ENCODE measurements at places on chromosomes 11 and 22. TPM values are rescaled to one million over a fixed set of nuclear protein-coding genes. Genes with fewer than 3 reads are reported as not detected.

GRCh38 chr11:107370390-107370789, 87.2 kb downstream of the CWF19L2 start:
- no peak overlapping the region for H3K4me3 ChIP-seq
- DNase-seq = peak; percentile 37
- H3K27ac ChIP-seq = no peak overlapping the region
- H3K36me3 ChIP-seq = no peaks in the 10 kb centered on the region

DNA sequence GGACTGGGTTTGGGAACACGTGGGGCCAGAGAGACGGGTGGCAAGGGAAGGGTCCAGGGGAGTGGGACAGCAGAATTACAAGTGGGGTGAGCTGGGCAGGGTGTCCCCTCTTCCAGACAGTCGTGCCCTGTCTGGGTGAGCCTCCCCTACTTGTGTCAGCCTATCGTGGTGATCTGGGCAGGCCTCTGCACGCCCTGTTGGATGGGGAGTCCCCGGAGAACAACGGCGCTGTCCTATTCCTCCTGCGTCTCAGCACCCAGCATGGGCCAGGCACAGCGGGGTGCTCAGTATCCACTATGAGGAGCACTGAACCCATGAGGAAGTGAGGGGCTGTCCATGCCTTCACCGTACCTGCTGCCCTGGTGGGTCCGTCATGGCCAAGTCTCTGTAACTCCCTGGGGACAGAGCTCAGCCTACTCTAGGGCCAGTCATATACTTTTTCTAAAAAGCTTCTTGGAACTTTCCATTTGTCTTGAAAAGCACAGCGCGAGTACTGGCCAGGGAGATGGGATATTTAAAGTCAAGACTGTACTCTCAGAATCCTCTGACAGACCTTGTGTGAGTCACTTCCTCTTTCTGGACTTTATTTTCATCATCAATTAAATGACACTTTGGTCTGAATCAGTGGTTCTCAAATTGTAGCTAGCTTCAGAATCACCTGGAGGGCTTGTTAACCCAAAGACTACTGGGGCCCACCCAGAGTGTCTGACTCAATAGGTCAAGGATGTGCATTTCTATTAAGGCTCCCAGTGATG, 81.7 kb upstream of the NECTIN1 start:
- H3K27ac ChIP-seq = no peak overlapping the region
- no peak overlapping the region for H3K4me3 ChIP-seq
- no peaks in the 10 kb centered on the region for H3K36me3 ChIP-seq

The IGHMBP2 gene
- total RNA-seq = 21.7 TPM

DNA sequence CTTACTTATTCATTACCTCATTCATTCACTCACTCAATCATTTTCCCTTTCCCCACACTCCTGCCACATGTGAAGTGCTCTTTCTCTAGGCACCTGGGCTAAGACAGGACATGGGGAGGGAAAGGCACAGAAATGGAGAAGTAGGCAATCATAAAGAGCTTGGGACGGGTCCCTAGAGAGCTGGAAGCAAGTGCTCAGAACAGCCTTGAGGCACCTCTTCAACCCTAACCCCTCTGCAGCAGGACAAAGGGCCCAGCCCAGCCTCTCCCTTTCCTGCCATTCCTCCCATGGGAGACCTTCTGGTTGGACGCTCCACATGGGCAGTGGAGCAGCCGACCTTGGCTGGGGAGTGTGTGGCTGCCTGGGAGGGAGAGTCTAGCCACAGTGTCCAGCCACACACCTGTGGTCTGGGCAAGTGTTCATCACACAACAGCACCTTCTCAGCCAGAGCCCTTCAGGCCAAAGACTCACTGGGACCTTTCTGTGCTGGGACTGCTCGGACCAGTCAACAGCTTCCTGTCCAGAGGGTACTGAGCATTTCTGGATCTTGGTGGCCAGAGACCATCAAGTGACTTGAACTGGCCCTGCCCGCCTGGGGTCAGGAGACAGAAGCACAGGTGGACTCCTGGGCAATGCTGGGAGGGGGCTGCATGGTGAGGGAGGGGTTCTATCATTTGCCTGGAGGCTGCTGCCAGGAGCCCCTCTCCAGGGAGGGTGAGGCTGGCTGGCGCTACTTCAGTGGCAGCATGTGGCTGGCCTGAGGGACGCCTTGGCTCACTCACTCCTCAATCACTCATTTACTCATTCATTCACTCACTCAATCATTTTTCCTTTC, 1.0 kb upstream of the MUC5AC start:
- no peaks in the 10 kb centered on the region for H3K36me3 ChIP-seq
- H3K27me3 ChIP-seq = no peaks in the 10 kb centered on the region
- no peak for DNase-seq

DNA sequence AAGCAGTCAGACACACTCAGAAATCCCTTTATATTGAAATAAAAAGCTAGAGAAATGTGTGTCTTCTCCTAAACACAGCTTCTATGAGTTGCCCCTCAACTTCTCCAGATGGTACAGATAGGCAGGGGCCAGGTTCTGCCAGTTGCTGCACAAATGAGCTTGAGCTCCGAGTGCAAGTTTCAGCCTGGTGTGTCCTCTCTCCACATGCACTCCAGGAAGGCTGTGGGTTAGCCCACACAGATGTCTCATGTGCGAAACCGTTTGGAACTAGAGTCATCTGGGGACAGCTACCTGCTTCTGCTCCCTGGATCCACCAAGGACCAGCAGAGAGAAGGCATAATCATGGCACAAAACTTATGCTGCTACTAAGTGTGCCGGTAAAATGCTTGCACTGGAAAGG, 812.6 kb downstream of the OPCML start:
- no peaks in the 10 kb centered on the region for H3K4me1 ChIP-seq
- H3K36me3 ChIP-seq = no peaks in the 10 kb centered on the region
- DNase-seq = no peak
- H3K27ac ChIP-seq = no peak overlapping the region
- H3K4me3 ChIP-seq = no peak overlapping the region

DNA sequence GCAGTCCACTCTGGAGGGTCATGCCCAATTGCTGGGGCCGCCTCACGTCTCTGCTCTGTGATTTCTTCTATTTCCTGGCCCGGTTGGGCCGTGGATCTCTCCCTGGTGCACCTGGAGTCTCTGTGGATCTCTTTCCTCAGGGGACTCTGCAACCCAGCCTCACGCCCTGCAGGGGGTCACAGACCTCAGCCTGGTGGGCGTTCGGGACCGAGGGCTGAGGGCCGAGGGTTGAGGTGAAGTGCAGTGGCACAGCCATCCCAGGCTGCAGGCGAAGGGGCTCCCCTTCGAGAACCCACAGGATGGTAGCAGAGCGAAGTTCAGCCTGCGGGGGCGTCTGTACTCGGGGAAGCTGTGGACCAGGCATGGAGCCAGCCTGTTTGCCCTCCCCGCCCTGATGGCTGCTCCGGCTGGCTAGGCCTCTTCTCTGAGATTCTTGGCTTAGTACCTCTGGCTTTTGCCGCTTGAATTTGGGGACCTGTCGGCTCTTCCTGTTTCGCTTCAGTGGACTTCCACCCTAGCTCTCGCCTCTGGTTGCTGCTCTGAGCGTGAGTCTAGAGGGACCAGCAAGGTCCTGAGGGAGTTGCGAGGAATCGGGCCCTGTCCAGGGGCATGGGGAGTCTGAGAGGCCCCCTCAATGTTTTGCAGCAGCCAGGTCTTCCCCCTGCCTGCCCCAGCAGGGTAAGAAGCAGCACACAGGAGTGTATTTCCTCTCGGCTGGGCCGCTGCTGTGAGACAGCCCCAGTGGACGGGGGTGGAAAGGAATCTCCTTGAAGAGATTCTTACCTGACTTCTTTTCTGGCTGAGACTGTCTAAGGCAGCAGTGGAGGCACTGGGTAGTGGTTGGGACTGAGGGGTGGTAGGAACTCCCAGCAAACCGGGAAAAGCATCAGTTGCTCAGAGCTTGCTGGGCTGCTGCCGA, 140.8 kb downstream of the TBC1D22A start:
- H3K27ac ChIP-seq = no peak overlapping the region
- H3K36me3 ChIP-seq = no peaks in the 10 kb centered on the region
- H3K4me3 ChIP-seq = no peak overlapping the region
- H3K4me1 ChIP-seq = no peaks in the 10 kb centered on the region
- no peak for DNase-seq

DNA sequence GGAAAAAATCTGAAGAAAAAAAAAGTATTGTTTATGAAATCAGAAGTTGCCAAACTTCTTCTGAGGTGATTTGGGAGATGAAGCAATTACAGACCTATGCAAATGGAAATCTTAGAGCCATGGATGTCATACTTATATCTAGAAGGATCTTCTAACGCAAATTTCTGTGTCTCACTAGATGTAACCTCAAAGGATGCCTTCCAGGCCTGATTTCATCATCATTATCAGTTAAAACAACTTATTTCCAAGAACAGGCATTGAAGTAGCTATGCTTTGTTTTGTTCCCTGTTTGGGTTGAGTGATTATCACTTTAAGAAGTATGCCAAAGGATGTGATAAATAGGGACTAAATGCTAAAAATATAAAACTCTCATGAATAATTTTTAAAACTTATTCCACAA, 43.9 kb upstream of the ANGPTL5 start:
- no peaks in the 10 kb centered on the region for H3K27me3 ChIP-seq
- no peak for DNase-seq
- H3K36me3 ChIP-seq = no peaks in the 10 kb centered on the region
- no peak overlapping the region for H3K4me3 ChIP-seq
- no peaks in the 10 kb centered on the region for H3K4me1 ChIP-seq

DNA sequence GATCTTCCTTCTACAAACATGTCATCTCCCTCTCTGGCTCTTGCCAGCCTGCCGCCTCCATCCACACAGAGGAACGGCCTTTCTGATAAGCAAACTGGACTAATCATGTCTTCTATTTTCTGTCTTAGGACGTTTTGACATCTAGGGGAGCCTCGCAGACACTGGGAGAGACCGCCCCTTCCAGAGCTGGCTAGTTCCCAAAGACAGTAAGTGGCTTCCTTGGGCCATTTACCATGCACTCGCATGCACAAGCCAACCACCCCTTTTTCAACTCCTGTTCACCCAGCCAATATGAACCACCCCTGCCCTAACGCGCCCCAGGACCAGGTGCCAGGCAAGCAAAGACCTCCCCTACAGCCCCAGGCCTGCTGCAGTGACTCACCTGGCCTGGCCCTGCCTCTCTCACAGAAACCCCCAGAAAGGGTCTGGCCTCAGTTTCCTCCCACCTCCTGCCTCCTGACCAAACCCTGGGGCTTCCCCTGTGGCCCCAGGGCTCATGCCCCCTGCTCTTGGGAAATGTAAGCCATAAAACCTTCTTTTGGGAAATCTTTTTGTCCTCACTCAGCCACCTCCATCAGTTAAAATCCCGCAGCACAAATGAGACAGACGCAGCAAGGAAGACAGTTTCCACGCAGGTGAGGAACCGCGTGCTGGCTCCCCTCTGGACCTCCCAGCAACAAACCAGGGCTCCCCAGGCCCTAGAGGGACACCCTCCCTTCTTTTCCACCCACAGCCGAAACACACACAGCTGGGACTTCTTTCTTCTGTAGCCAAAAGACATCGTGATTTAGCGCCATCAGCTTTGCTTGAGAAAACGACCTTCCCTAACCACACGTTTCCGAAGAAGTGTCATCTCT, 38.5 kb downstream of the SHANK2 start:
- H3K4me1 ChIP-seq = no peaks in the 10 kb centered on the region
- H3K36me3 ChIP-seq = no peaks in the 10 kb centered on the region
- DNase-seq = no peak
- no peak overlapping the region for H3K4me3 ChIP-seq
- H3K27ac ChIP-seq = no peak overlapping the region

- H3K27me3 ChIP-seq = no peaks in the 10 kb centered on the region
- H3K27ac ChIP-seq = no peak overlapping the region
- peaks cover 18% of the 10 kb centered on the region for H3K36me3 ChIP-seq
Measured at GRCh38 chr22:24118689-24119384, 62.5 kb upstream of the SUSD2 start.

The TREH gene
- not detected for total RNA-seq

The C1QTNF6 gene
- 9.8 TPM for total RNA-seq

The OR5D18 gene
- total RNA-seq = not detected

All from cardiac muscle cell (in vitro differentiated cells and primary cell).